ENCODE measurements at places on chromosomes 3 and 15. TPM values are rescaled to one million over a fixed set of nuclear protein-coding genes. Genes with fewer than 3 reads are reported as not detected.
A peak's percentile ranks its signal among the peaks of the same experiment; 100 is the strongest.

GRCh38 chr15:35540021-35540420, 5.9 kb downstream of the DPH6 start:
- no peak overlapping the region for H3K27ac ChIP-seq
- DNase-seq = no peak
- H3K4me3 ChIP-seq = no peak overlapping the region
- 0 out of 2 replicates have a peak, but pooled peaks cover 3% of the 10 kb centered on the region for H3K36me3 ChIP-seq
- no peaks in the 10 kb centered on the region for H3K27me3 ChIP-seq

DNA sequence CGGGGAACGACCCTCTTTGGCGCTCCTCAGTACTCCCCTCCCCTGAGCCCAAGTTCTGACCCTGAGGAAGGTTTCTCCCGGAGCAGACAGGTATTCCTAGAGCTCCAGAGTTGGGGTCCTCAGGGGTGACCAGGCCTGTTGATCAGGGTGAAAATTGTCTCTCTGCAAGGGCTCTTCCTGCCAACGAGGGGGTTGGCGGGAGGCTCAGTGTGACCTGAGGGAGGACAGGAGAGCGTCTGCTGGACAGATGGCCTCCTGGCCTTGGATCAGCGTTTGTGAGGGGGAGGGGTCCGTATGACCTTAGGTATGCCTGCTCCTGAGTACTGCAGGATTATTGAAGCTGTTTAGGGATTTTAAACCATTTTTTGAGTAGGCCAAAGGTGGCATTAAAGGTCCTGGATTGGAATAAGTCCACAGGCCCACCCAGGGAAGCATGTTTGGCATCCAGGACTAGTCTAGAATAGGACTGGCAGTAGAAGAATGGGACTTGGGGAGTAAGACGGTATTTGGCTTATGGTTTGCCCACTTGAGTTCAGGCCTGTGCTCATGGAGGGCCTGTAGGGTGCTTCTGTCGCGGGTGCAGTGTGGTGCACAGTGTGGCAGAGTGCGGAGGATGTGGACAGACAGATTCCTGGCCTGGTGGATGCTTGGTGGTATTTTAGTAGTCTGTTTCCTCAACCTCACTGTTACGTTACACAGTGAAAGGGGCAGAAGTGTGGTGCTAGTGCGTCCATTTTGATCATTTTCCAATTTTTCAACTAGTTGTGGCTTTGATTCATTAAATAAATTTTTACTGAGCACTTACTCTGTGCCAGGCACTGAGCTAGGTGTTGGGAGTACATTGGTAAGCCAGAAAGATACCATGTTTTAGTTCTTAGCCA, 959 bp downstream of the ZNF592 start:
- H3K4me3 ChIP-seq = peak overlapping the region; percentile 96
- H3K36me3 ChIP-seq = peaks cover 6% of the 10 kb centered on the region
- peak overlapping the region; percentile 5 for H3K27ac ChIP-seq
- H3K4me1 ChIP-seq = peaks cover 37% of the 10 kb centered on the region
- no peaks in the 10 kb centered on the region for H3K27me3 ChIP-seq

DNA sequence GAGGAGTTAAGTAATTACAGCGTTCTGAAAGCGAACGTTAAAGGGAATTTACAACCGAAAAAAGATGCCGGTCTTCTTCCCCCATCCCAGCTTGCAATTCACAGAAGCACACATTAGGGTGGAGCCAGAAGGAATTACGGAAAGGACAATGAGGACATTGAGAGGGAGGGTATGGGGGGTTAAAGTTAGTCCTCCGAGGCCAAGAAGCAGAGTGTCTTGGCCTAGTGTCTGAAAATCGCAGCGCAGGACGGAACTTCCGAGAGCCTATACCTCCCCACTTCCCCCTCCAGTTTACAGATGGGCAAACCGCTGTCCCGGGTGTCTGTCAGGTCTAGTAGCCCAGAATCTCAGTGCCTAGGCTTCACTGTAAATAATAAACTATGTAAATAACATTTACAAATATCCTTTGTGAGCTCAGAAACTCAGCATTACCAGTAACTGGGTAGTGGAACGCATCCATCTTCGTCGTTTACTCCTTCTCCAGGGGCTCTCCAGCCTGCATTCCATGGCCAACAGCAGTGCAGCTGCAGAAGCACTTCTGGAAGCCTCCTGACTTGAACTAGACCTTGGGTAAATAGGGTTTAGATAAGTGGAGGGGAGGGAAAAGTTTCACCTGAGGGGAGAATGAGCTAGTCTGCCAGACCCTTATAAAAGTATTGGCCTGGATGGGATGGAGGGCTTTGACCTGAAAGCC, 922 bp downstream of the ADPRH start:
- H3K4me3 ChIP-seq = peak overlapping the region; percentile 70
- no peaks in the 10 kb centered on the region for H3K27me3 ChIP-seq
- DNase-seq = no peak
- H3K36me3 ChIP-seq = no peaks in the 10 kb centered on the region
- peaks cover 15% of the 10 kb centered on the region for H3K4me1 ChIP-seq

DNA sequence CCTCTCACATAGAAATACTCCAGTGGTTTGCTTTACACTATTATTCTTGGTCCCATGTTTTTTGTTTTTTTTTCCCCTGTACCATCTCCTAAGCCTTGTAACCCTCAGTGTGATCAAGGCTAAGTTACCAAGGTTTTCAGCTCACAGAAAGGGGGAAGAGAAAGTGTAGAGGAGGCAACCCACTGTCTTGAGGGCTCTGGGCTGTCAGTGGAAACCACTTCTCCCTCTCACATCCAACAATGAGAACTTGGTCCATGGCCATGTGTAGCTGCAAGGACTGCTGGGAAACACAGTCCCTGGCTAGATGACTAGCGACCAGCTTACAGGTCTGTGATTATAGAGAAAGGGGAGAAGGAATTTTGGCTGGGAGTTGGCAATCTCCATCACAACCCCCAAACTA, 30.3 kb downstream of the GPD1L start:
- H3K4me1 ChIP-seq = peaks cover 13% of the 10 kb centered on the region
- no peak overlapping the region for H3K27ac ChIP-seq
- H3K27me3 ChIP-seq = no peaks in the 10 kb centered on the region
- DNase-seq = no peak

DNA sequence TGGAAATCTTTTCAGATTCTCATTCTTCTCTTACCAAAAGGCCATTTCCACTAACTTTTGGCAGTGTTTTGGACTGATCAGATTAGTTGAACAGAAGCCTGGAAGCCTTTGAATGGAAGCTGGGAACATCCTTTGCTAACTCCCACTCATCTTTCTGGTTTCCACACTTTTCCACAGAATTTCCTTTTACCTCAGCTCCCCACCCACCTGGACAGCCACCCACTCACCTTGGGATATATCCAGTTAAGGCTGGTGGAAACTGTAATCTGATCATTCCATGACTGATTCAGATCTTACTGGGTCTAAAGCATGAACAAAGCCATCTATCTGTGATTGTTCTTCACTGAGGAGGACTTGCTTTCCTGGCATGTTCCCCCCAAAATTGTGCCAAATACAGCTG, 119.5 kb downstream of the CCNL1 start:
- H3K27me3 ChIP-seq = no peaks in the 10 kb centered on the region
- no peak overlapping the region for H3K27ac ChIP-seq
- DNase-seq = no peak
- H3K4me1 ChIP-seq = no peaks in the 10 kb centered on the region

DNA sequence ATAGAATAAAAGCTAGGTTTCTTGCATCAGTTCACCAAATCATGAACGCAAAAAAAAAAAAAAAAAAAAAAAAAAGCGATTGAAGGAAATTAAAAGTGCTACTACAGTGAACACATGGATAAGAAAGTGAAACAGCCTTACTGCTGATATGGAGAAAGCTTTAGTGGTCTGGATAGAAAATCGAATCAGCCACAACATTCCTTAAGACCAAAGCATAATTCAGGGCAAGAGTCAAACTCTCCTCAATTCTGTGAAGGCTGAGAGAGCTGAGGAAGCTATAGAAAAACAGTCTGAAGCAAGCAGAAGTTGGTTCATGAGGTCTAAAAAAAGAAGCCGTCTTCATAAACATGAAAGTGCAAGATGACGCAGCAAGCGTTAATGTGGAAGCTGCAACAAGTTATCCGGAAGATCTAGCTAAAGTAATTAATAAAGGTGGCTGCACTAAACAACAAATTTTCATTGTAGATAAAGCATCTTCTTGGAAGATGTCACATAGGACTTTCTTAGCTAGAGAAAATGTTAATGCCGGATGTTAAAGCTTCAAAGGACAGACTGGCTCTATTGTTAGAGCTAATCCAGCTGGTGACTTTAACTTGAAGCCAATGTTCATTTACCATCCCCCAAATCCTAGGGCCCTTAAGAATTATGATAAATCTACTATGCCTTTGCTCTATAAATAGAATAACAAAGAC, 19.2 kb downstream of the P3H2 start:
- no peak for DNase-seq
- no peaks in the 10 kb centered on the region for H3K36me3 ChIP-seq
- no peaks in the 10 kb centered on the region for H3K27me3 ChIP-seq
- no peaks in the 10 kb centered on the region for H3K4me1 ChIP-seq

GRCh38 chr3:10746001-10746400, 70.0 kb upstream of the SLC6A11 start:
- H3K4me3 ChIP-seq = no peak overlapping the region
- H3K27ac ChIP-seq = no peak overlapping the region
- no peaks in the 10 kb centered on the region for H3K4me1 ChIP-seq
- H3K27me3 ChIP-seq = peaks cover 41% of the 10 kb centered on the region
- no peak for DNase-seq

- H3K36me3 ChIP-seq = no peaks in the 10 kb centered on the region
- H3K4me1 ChIP-seq = peaks cover 29% of the 10 kb centered on the region
- H3K27me3 ChIP-seq = no peaks in the 10 kb centered on the region
- no peak overlapping the region for H3K27ac ChIP-seq
These were observed 58.9 kb downstream of the SLMAP start for GRCh38 chr3:57815036-57815435.

- no peak for DNase-seq
- peaks cover 10% of the 10 kb centered on the region for H3K4me1 ChIP-seq
- peak overlapping the region; percentile 64 for H3K27ac ChIP-seq
These were observed 19.7 kb upstream of the PSMD6 start for GRCh38 chr3:64042952-64043351.

- H3K36me3 ChIP-seq = no peaks in the 10 kb centered on the region
- no peak overlapping the region for H3K27ac ChIP-seq
- H3K27me3 ChIP-seq = no peaks in the 10 kb centered on the region
- H3K4me3 ChIP-seq = no peak overlapping the region
These were observed 394.8 kb downstream of the SI start for GRCh38 chr3:164683489-164683888.

GOLGA8R gene
- total RNA-seq = 0.07 TPM

LRRC31 gene
- total RNA-seq = 0.04 TPM

HGD gene
- 0.11 TPM for total RNA-seq

Measured in PC-3 (cell line).